ENCODE measurements at places on chromosomes 3 and 15.

DNA sequence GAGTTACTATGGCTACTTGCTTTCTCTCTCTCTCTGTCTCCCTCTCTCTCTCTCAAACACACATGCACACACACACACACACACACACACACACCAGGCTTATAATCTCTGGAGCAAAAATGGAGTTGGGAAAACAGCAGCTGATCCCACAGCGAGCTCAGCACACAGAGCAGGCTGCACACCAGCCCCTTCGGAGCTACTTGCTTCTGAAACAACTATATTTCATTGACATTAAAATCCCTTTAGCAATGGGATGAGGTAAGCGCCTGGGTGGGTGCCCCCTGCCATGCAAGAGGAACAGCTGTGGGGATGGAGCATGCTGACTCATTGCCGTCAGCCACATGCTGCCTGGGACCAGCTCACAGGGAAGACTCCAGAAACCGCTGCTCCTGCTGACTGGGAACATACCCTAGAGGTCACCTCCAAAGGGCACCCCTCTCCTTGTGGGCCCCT, 45.7 kb downstream of the B3GNT5 start:
- no peak for DNase-seq

- no peak for DNase-seq
Observed at GRCh38 chr3:149479621-149480325, 5.3 kb downstream of the TM4SF4 start.

GRCh38 chr3:187615630-187616029, 54.6 kb downstream of the SST start:
- DNase-seq = no peak

GRCh38 chr3:12070098-12070497, 65.9 kb downstream of the SYN2 start:
- DNase-seq = no peak

DNA sequence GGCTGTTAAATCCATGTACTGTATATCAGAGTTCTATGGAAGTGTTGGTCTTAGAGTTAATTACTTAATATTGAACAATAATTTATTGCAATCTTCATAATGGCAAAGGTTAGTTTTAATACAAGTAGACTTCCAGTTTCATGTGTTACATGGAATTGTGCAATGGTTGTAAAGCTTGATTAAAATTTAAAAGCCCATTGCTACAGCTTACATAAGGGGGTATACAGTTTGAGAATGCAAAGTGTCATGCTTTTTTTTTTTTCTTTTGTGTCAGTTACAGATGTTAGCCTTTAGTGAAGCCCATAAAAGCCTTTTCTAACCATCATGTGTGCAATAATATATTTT, 22.0 kb downstream of the CNOT10 start:
- DNase-seq = no peak

DNA sequence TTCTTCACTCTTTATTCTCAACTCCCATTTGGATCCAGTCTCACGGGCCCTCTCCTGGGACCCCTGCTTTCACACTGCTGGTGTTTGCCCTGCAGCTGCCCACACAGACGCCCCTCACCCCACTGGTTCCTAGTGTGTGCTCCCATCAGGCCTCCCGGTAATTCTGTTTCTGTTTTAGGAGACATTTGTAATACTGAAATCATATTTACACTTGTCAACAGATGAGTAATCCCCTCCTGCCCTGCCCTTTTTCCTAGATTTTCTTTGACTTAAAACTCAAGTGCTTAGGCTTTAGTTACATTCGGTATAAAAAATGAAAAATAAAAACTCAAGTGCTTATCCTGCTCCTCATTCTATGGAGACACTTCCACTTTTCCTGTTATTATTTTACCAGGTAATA, 18.4 kb upstream of the ABTB1 start:
- DNase-seq = no peak

- DNase-seq = no peak
Observed at GRCh38 chr3:146889626-146890025, 284.5 kb upstream of the PLSCR5 start.

DNA sequence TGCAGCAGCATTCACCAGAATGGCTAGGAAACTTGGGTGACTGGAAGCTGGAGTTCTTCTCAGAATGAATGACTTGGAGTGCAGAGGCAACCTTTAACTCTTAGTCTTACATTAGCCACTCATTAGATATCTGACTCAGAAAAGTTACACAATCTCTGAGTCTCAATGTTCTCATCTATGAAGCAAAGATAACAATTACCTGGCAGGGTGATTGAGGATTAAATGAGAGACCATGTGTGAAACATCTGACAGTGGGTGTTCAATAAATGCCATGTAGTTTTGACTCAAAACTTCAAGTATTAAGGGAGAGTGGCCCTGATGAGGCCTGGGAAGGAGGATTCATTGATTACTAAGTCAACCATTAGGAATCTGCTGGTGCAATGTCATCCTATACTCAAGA, 48.3 kb downstream of the MRPL3 start:
- DNase-seq = no peak

GRCh38 chr15:88246081-88246480, 10.5 kb downstream of the NTRK3 start:
- DNase-seq = no peak

DNA sequence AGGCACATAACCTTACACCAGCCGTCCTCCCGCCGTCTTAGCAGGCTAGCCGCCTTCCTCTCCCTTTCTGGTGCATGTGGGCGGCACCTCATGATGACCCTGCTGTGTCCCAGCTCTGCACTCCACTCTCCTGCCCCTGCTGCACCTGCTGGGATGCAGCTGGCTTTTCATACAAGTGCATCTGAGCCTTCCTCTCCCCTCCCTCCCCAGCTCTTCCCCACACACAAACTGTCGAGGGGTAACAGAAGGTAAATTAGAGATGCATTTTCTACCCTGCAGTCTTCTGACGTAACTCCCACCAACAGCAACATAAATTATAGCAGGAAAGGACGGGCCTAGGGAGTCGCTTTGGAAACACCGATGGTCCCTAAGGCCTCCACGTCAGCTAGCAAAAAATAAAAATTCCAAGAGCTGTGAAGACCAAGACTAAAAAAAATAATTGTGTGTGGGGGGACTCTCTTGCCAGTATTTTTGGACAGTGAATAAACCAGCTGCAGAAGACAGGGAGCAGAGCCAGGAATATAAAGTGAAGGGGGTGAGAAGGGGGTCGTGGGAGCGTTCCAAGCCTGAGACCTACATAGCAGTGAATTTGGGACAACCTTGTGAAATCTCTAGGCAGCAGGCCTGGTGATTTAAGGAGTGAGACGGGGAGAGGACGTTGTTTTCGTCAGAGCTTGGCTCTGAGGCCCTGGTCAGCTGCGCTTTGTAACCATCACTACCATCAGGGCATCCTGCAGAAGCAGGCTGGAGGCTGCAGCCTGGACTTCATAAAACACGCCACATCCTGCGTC, 216.2 kb downstream of the ADAMTS17 start:
- DNase-seq = no peak

DNA sequence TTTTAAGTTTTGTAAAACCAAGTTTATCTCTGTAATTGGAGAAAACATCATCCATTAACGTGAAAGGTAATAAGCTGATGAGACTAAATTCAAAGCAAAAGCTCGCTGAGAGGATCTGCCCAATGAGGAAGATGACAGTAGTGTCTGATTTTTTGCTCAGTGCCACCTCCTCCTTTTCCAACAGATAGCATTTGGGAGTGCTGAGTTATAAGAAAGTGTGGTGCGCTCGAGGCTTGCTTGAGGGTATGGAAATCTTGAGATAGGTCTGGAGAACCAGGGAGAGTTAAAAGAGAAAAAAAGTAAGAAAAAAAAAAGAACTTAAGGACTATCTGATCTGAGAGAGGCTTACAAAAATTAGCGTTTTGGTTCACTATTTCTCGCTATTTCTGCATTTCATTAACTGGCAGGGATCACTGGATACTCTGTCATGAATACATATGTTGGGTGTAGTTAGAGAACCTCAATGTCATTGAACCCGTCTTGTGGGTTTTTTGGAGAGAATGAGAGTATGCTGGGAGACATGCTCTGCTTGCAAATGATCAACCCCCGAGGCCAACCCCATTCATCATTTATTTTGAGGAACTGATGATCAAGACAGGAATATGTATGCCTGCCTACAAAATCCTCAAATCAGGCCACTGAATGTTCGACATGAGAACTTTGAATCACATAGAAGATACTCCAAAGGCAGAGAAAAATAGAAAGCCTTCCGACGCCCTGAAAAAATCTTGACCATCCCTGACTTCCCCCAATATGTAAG, 973 bp upstream of the USP13 start:
- no peak for DNase-seq

DNA sequence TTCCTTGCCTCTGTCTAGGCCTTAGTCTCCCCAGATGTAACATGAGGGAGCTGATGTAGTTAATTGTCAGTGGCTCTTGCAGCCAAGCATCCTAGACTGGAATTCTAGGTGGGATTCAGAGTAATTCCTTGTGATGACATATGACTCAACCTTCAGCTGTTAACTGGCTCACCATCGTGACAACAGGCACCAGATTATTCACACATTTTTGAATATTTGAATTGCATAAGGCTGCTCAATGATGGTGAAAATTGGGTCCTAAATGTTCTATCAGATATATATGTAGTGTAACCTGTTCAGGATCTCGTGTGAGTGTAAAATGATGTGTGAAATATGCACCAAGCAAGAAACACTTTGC, 405.1 kb downstream of the LPP start:
- DNase-seq = no peak

DNA sequence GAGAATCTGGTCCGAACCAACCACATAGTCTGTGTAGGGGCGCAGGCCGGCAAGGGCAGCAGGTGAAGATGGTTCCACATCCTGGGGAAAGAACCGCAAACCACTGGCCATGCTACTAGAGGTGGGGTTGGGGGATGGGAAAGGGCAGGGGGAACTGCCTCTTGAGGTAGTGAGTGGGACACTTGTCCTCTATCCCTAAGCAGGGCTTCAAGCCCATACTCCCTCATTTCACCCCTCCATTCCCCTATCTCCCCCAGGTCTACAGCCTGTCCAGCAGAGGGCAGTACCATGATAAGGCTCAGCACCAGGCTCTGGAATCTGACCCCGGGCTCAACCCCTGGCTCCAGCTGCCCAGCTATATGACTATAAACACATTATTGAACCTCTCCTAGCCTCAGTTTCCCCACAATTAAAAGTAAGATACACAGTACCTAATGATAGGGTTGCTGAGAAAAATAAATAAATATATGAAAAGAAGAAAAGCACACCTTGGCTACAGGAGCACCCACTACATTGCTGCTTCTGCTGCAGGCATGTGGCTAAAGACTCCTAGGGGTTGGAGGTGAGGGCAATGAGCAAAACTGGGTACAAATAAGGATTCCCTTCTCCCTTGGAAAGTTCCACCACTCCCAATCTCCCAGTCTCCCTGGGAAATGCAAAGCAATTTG, 6.3 kb downstream of the GORASP1 start:
- no peak for DNase-seq

DNA sequence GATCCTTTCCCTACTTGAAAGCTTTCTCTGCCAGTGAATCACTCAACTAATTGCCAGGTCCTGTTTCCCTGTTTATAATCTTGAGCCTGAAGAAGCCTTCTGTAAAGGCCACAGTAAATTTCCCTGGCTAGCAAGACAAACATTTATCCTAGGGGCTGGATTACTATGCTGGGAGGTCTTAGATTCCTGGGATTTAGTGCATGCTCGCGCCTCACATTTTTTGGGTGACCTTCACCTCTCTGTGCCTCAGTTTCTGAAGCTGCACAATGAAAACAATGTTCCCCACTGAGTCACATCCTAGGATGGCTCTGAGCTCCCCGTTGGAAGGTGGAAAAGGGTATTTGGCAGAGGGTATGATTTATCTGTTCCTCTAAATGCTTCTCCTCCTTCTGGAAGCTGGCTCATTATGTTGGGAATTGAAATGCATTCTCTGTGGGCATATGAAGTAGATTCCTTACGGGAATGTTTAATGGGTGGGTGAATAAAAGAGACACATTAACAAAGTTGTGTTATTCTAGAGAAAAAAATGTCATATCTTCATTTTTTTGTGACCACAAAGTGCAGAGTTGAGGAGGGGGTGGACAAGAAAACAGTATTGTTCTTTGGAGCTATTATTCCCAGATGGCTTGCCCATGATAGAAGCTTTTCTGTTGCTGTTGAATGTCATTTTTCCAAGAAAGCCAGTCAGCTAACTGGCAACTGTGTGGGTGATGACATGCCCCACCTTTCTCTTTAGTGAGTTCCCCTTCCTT, 32.4 kb downstream of the LSM3 start:
- no peak for DNase-seq

DNA sequence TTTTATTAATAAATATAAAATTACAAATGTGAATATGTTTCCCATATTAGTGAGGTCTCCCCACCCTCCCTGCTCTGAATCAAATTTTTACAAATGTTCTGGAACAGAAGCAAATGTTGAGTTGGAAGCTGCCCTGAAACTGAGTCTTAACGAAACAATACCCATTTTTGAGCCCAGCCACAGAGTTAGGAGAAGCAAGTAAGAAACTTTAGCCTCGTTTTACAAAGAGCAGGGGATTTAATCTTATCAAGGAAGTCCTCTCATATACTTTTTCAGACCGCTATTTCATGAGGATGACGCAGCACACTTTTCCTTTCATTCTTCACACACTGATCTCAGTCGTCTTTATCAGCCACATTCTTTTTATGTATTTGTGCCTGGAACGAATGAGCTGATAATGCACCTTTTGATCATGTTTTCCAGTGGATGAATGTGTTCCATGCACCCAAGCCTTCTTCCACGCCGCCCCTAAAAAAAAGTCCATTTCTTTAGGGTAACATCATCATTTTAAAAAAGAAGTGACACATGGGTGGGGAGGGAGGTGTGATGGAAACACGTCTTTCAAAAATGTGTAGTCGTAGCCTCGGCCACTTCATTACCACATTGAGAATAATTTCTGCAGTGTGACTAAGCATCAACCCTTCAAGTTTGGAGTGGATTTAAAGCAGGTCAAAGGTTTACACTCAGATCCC, 48.1 kb downstream of the SETMAR start:
- DNase-seq = peak; percentile 19

DNA sequence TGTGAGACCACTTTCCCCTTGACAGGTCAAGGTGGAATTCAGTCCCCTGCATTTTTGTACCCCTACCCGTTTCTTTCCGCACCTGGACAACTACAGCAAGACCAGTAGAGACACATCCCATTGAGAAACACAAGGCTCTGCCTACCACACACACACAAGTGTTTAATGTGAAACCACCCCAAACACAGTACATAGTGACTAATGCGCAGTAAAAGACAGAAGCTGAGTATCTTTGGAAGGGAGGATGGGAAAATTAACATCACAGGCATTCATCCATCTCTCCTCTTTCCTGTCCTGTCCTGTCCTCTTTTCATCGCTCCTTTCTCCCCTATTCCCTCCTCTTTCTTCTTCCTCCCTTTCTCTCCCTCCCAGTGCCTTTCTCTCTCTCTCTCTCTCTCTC, 64.8 kb downstream of the SCN11A start:
- DNase-seq = no peak

DNA sequence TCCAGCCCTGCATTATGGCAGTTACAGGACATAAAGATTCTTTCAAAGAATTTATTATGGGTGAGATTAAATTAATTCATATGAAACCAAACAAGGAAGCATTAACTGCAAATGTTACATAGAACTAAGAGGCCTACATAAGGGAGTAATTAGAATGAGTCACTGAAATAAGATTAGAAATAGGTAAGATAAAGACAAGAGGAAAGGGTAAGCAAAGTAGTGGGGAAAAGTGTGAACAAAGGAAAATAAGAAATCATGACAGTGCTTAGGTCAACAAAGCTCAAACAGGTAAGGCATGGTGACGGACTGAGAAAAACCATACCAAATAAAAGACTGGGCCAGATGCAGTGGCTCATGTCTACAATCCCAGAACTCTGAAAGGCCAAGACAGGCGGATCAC, 74.3 kb downstream of the SETD2 start:
- DNase-seq = no peak

All from stimulated activated CD8-positive, alpha-beta memory T cell treated with anti-CD3 and anti-CD28 coated beads, Interleukin-15, amount 100 ng/mL, for 4 hours (primary cell).